ENCODE measurements at places on chromosomes 4 and X.

DNA sequence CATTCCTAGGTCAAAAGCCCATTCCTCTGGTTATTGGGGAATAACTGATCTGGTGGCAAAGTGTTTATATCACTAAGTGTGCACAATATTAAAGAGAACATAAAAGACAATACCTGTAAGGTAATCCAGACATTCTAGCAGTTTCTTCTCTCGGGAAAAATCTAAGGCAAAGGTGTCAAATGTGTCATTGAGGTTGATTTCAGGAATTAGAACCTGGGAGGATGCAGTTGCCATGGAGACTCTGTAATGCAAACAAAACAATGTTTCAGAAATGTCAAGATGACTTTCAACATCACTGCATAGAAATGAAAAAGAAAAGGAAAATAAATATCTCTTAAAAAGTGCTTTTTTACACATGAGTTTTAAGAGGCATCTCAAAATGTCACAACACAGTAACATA is 145.9 kb downstream of the MID1 start:
- DNase-seq, result no peak

DNA sequence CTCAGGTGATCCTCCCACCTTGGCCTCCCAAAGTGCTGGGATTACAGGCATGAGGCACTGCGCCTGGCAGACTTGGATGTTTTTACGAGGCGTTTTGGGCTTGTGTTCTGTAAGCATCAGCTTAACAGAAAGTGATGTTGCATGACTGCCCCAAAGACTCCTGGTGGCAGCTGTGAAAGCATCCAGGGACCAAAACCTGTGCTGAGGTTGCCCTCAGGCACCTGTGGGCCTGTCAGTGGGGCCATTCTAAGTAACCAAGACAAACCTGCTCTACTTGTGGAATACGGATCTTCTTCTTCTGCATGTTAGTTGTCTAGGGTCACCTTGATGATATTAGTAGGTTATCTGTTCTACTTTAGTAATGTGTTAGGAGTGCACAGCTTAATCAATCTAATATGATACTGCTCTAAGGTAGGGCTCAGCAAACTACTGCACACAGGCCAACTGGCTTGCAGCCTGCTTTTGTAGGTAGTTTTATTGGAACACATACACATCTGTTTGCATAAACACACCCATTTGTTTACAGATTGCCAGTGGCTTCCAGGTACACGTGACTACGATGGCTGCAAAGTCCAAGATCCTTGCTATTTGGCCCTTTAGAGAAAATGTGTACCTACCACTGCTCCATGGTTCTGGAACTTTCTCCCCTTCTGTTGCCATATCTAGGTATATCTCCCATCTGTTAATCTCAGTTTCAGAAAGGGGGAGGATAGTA is 136.7 kb downstream of the GPR143 start:
- DNase-seq, result no peak

DNA sequence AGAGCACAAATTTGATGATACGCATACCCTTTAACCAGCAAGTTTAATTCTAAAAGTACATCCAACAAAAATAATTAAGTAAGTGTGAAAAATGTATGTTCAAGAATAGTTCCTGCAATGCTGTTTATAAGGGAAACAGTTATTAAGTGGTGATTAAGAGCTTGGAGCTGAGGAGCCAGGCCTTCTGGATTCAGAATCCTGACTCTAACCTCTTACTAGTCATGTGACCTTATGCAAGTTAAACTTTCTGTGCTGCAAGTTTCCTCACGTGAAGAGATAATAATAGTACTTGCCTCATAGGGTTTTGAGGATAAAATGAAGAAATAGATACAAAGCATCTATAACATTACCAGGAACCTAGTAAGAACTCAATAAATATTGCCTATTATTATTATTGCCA is 77.7 kb downstream of the FAM13A start:
- DNase-seq, result no peak

DNA sequence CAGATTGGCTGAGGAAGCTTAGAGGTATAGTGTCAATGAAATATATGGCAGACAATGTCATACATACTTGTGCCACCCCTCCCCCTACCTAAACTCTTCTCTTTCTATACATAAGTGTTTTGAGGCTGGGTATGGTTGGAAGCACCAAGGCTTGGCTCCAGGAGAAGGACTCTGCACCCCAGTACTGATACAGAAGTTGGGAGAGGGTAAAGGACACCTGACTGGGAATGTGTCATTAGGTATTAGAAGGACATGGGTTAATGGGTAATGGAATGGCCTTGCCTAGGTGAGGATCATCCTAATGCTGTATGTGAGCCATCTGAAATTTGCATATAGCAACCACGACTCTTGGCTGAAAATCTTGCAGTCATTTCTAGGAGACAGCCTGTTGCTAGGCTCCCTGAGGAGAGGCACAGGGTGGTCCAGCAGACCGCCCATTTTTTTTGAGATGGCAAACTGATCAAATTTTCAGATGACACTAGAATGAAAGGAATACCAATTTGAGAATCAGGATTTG is 26.8 kb upstream of the AP1S2 start:
- no peak for DNase-seq

GRCh38 chr4:101968364-101968763 is 177.8 kb downstream of the BANK1 start:
- no peak for DNase-seq

DNA sequence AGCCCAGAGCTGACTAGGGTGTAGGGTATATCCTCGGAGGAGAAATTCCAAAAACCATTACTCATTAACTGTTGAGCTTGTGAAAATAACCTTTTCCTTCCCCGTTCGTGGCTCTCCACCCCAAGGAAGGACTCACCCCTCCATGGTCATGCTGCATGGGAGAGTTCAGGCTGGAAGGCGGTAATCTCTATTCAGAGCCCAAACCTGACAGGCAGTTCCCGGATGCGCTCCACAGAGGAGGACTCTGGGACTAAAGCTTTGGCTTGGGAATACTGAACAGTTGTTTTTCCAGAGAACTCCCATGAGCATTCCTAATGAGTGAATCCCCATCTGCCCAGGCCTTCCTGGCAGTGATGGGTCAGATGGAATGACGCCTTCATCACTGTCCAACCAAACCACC is 125.4 kb downstream of the BCOR start:
- DNase-seq, result no peak

GRCh38 chrX:139762400-139763183 is 54.6 kb upstream of the MCF2 start:
- DNase-seq, result no peak
